B cell (primary cell): ENCODE measurements at places on chromosomes 3 and 15. TPM values are rescaled to one million over a fixed set of nuclear protein-coding genes. Genes with fewer than 3 reads are reported as not detected.

GRCh38 chr15:64635499-64636495 is 139.6 kb downstream of the RBPMS2 start:
- peaks cover 2% of the 10 kb centered on the region for H3K36me3 ChIP-seq
- no peak overlapping the region for H3K4me3 ChIP-seq
- no peaks in the 10 kb centered on the region for H3K27me3 ChIP-seq
- DNase-seq, result no peak
- H3K4me1 ChIP-seq, result peaks cover 33% of the 10 kb centered on the region

DNA sequence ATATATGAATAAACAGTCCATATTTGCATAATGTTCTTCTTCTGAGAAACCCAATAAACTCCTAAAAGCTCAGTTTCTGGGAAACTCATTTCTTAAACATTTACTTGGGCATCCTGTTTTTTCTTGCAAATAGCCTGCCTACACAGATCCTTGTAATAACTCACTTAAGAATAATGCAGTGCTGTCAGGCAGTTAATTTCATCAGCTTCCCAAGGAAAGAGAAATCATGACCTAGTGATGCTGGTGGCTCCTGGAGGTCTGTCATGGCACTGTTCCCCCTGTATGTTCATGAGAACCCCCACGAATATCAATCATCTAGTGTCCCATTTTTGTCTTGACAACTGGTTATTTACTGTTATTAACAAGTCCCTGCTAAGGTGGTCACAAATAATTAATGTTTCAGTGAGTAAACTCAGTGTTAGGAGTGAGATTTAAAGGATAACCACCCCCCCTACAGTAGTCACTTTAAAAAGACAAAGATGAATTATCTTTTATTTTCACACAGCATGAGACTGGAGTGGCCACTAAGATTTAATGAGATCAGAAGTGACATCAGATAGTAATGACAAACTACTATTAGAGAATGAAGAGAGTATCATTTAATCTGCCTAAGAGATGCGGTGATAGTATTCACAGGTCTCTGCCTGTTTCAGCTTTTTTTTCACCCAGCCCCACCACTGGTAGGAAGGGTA is 279.5 kb upstream of the NECTIN3 start:
- H3K27ac ChIP-seq, result no peak overlapping the region
- no peaks in the 10 kb centered on the region for H3K27me3 ChIP-seq
- H3K36me3 ChIP-seq, result no peaks in the 10 kb centered on the region
- no peaks in the 10 kb centered on the region for H3K4me1 ChIP-seq

AHSG gene
- not detected in 2 replicates for total RNA-seq

METTL6 gene
- 23.9 and 27.1 TPM in 2 replicates for total RNA-seq

RASL12 gene
- total RNA-seq, result not detected in 2 replicates

DNA sequence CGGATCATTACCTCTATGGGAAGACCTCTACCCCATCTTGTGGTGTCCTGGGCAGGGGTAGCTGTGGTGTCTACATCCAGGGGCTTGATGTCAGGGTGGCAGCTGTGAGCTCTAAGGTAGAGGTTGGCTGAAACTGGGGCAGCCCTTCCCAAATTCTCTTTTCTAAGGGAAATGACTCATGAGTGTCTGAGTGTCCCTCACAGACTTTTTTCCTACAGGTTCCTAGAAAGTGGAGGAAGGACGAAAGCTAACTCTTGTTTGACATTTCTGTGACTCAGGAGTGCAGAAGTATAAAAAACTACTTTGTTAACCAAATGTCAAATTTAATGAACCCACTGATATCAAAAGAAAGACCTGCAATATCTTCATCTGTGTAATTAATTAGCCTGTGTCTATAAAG is 481.5 kb downstream of the PDCD6IP start:
- no peak overlapping the region for H3K27ac ChIP-seq
- DNase-seq, result no peak
- no peaks in the 10 kb centered on the region for H3K36me3 ChIP-seq
- no peaks in the 10 kb centered on the region for H3K4me1 ChIP-seq

GRCh38 chr3:37544869-37545352 is 316.8 kb upstream of the CTDSPL start:
- no peak for DNase-seq
- no peak overlapping the region for H3K4me3 ChIP-seq
- H3K4me1 ChIP-seq, result no peaks in the 10 kb centered on the region
- no peaks in the 10 kb centered on the region for H3K27me3 ChIP-seq
- no peaks in the 10 kb centered on the region for H3K36me3 ChIP-seq

GRCh38 chr3:47221798-47222197 is 57.9 kb upstream of the SETD2 start:
- H3K27ac ChIP-seq, result no peak overlapping the region
- no peaks in the 10 kb centered on the region for H3K36me3 ChIP-seq
- H3K4me1 ChIP-seq, result peaks cover 13% of the 10 kb centered on the region
- H3K4me3 ChIP-seq, result no peak overlapping the region
- no peak for DNase-seq

HRG gene
- total RNA-seq, result not detected in 2 replicates

DLEC1 gene
- total RNA-seq, result 0.83 and 2.1 TPM in 2 replicates

EFHB gene
- total RNA-seq, result 0.74 and 0.90 TPM in 2 replicates

ARL14 gene
- 0.32 and 0.89 TPM in 2 replicates for total RNA-seq

DNA sequence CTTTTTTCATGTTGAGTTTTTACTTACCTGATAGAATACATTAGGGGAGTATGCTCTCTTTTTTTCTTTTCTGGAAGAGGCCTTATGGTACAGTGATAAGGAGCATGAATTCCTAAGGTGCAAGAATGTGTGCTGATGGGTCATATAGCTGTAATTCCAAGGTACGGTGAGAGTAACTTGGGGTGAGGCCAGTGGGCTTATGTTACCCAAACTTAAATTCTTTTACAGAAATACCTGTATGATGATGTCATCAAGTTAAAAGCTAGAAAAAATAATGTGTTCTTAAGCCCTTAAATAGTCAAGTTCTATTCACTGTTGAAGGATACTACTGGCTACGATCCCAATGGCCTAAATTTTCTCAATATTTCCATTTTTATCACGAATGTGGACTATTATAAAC is 111.2 kb downstream of the GMPS start:
- no peaks in the 10 kb centered on the region for H3K4me1 ChIP-seq
- H3K36me3 ChIP-seq, result no peaks in the 10 kb centered on the region
- H3K27ac ChIP-seq, result no peak overlapping the region
- no peak overlapping the region for H3K4me3 ChIP-seq

EXD1 gene
- not detected in 2 replicates for total RNA-seq

IL12A gene
- 4.3 and 6.1 TPM in 2 replicates for total RNA-seq

DNA sequence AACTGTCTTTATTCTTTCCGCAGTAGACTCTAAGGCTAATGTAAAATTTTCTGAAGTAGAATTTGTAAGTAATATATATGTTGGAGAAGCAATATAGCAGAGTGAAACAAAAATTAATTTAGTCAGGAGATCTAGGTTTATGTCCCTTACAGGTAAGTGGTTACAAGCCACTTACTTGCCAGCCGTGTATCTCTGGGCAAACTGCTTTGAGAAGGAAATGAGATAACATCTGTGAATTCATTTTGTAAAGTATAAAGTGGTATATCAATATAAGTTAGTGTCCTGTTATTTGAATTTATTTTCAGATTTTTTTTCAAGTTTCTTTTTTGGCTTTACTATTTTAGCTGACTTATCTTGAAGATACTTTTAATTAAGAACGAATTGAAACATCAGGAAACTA is 5.5 kb downstream of the DAZL start:
- no peak overlapping the region for H3K4me3 ChIP-seq
- DNase-seq, result no peak
- no peak overlapping the region for H3K27ac ChIP-seq
- no peaks in the 10 kb centered on the region for H3K36me3 ChIP-seq
- H3K27me3 ChIP-seq, result no peaks in the 10 kb centered on the region

DNA sequence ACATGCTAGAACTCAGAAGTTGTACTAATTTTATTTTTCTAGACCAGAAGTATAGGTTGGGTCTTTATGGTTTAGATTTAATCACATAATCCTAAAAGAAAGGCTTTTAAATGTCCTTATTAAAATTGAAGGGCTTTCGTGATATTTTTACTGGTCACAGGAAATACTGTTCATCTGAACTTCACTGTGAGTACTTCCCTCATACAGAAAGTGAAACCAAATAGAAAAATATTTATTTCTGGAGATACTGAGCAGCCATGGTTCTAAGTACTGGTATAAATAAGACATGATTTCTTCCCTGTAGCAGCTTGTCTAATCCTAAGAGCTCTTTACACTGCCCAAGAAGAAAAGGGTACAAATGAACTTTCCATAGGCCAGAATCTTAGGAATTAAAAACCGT is 2.0 kb downstream of the SNRK start:
- peak overlapping the region; percentile 67 for H3K4me3 ChIP-seq
- H3K27ac ChIP-seq, result peak overlapping the region; percentile 50
- peaks cover 55% of the 10 kb centered on the region for H3K4me1 ChIP-seq
- DNase-seq, result peak; percentile 54
- H3K27me3 ChIP-seq, result no peaks in the 10 kb centered on the region

GP9 gene
- total RNA-seq, result not detected in 2 replicates

GRCh38 chr15:77305953-77306352 is 114.0 kb downstream of the PEAK1 start:
- H3K36me3 ChIP-seq, result no peaks in the 10 kb centered on the region
- H3K27me3 ChIP-seq, result no peaks in the 10 kb centered on the region
- H3K4me1 ChIP-seq, result no peaks in the 10 kb centered on the region
- no peak overlapping the region for H3K27ac ChIP-seq

C3orf80 gene
- total RNA-seq, result not detected in 2 replicates

DNA sequence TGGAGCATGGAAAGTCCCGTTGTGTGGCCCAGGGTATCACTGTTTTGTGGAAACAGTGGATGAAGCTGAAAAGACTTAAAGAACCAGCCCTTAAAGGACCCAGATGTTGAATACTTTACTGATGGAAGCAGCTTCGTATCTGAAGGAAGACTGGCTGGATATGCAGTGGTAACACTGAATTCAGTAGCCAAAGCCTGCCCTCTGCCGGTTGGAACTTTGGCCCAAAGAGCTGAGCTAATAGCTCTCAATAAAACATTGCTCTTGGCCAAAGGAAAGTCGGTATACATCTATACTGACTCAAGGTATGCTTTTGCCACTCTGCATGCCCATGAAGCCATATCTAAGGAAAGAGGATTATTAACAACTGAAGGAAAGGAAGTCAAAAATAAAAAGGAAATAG is 885.4 kb downstream of the PDCD6IP start:
- H3K36me3 ChIP-seq, result no peaks in the 10 kb centered on the region
- H3K27ac ChIP-seq, result no peak overlapping the region
- no peaks in the 10 kb centered on the region for H3K27me3 ChIP-seq
- peak; percentile 41 for DNase-seq

GRCh38 chr3:151687076-151687475 is 46.7 kb upstream of the AADACL2 start:
- no peak overlapping the region for H3K27ac ChIP-seq
- no peak overlapping the region for H3K4me3 ChIP-seq
- no peak for DNase-seq

DNA sequence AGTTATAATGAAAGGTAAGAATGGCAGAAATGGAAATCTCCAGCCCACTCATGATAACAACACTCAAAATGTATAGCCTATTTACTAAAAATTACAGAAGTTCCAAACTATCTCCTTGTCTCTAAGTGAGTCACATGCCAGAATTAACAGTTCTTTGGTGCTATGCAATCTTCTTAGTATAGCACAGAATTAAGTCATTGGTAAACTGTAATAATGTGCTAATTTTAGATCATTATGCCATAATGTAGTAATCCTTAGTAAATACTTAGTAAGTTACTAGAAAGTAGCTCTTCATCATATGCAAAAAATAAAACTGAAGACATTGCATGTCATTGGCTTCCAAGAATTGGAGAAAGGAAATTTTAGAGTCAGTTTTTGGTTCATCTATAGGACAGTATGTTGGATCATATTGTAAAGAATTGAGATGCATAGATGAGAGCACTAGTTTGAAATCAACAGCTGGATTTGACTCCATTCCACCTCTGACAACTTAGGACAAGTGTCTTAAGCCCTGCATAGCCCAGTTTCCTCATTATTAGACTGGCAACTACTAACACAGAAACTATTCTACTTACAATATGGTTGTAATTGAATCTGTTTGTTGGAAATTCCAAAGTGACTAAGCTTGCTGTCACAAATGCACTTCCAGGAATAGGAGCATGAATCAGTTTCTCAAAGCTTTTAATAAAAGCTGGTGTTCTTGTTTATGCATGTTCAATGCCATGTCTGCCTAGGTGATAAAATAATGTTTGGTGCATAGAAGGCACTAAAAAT is 40.1 kb upstream of the CD47 start:
- peaks cover 25% of the 10 kb centered on the region for H3K36me3 ChIP-seq
- H3K4me1 ChIP-seq, result peaks cover 97% of the 10 kb centered on the region
- peak overlapping the region; percentile 49 for H3K4me3 ChIP-seq
- no peaks in the 10 kb centered on the region for H3K27me3 ChIP-seq
- peak overlapping the region; percentile 99 for H3K27ac ChIP-seq

MIX23 gene
- 33.1 and 36.2 TPM in 2 replicates for total RNA-seq

DNA sequence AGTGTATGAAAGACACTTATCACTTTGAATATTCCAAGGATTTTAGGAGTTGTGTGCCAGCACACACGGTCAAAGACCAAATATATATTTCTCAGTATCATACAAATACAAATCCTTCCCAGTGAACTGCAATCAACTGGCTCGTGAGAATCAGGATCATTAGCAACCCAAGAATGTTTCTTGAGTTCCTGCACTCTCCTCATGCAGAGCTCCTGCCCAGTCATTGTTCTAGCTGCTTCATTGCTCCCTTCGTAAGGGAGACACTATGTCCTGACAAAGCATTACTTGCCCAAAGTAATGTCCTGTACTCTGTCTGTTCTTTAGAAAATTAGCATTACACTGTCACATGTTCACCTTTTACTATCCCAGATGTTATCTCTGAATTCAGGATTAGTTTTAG is 92.0 kb upstream of the SLC4A7 start:
- no peak overlapping the region for H3K4me3 ChIP-seq
- H3K27ac ChIP-seq, result no peak overlapping the region
- H3K36me3 ChIP-seq, result no peaks in the 10 kb centered on the region
- no peaks in the 10 kb centered on the region for H3K27me3 ChIP-seq
- DNase-seq, result no peak
- H3K4me1 ChIP-seq, result no peaks in the 10 kb centered on the region

DNA sequence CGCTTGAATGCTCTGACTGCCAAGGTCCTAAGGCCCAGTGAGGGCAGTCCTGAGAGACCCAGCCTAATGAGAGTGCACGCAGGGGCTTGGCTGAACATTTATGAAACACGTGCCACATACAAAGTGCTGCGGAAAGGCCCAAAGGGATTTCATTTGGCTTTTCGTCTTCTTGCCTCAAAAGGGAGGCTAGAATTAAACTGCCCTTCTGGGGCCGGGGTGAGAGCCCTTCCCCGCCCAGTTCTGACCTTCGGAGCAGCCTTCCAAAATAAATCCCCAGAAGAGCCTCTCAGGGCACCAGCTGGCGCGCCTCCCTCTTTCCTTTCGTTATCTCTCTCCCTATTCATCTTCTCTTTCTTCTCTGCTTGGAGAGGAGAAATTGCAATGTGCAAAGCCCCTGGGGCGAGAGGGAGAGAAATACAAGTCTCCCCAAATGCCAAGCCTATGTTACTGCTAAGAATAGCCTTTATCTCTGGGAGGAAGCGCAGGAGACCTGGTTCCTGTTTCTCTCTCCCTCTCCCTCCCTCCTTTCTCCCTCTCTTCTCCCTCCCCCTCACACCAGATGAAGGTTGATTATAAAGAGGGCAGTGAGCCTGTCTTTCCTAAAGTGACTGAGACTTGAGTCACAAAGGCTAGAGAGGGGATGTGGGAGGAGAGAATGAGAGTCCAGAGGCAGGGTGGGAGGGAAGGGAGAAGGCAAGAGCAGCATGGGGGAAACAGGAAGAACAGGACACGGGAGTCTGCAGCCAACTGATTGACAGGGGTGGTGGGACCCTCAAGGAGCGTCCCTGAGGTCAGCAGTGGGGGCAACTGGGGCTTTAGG is 36.7 kb upstream of the NDUFB4 start:
- no peaks in the 10 kb centered on the region for H3K36me3 ChIP-seq
- no peak overlapping the region for H3K27ac ChIP-seq
- no peak for DNase-seq
- H3K27me3 ChIP-seq, result peaks cover 14% of the 10 kb centered on the region
